Hematopoietic multipotent progenitor cell (in vitro differentiated cells): ENCODE measurements at places on chromosomes 12 and 14. TPM values are rescaled to one million over a fixed set of nuclear protein-coding genes. Genes with fewer than 3 reads are reported as not detected.

DNA sequence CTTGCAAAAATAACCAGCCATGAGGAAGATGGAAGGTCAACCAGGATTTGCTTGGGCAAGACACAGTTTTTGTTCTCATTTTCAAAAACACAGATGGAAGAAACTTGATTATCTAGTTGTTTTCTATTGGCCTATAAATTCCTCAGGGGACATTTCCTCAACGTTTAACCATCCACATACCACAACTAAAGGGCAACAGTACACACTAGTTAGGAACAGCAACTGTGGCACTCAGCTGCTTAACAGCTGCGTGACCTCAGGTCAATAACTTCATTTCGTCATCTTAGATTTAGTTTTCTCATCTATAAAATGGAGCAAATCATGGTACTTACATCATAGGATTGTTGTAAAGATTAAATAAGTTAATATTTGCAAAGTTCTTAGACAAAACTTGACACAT is 18.7 kb downstream of the SSTR1 start:
- no peak for DNase-seq

- peak; percentile 63 for DNase-seq
These were observed 28.8 kb downstream of the YEATS4 start for GRCh38 chr12:69388371-69388770.

- DNase-seq: no peak
These were observed 139.1 kb downstream of the TMTC1 start for GRCh38 chr12:29644536-29645162.

GRCh38 chr14:24130717-24131548 is 474 bp downstream of the FITM1 start:
- no peak for DNase-seq

DNA sequence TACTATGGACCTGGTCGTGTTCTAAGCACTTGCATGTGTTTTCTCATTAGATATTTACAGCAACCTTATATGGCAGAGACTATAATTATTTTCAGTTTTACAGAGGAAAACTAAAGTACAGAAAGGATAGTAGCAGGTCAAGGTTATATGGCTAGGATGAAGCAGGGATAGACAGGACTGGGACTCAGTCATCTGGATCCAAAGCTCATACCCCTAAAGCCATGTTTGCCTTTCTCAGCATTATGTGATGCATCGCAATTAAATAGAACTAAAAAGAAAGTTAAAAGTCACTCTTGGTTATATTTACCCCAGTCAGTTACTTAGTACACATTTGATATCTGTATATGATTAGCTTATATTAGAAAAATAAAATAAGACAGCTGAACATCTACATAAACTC is 13.3 kb downstream of the LIN7A start:
- DNase-seq: no peak

DNA sequence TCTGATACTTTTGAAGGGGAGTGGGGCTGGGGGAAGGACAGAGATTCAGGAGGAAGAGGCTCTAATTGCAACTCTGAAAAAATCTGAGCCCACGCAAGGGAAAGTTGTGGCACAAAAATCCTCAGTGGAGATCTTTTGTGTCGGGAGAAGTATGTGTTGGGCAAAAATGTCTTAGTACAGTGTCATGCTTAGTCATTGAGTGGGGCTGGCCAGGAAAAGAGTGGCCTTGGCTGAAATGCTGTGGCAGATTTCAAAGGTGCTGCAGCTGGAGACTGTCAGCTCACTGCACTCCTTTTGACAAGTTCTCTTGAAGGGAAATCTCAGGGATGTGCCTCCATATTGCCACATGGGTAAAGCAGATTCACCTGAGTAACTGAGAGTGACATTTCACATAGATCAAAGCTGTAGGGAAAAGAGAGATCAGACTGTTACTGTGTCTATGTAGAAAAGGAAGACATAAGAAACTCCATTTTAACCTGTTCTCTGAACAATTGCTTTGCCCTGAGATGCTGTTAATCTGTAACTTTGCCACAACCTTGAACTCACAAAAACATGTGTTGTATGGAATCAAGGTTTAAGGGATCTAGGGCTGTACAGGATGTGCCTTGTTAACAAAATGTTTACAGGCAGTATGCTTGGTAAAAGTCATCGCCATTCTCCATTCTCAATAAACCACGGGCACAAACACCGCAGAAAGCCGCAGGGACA is 36.0 kb upstream of the GLIPR1 start:
- DNase-seq: no peak

DNA sequence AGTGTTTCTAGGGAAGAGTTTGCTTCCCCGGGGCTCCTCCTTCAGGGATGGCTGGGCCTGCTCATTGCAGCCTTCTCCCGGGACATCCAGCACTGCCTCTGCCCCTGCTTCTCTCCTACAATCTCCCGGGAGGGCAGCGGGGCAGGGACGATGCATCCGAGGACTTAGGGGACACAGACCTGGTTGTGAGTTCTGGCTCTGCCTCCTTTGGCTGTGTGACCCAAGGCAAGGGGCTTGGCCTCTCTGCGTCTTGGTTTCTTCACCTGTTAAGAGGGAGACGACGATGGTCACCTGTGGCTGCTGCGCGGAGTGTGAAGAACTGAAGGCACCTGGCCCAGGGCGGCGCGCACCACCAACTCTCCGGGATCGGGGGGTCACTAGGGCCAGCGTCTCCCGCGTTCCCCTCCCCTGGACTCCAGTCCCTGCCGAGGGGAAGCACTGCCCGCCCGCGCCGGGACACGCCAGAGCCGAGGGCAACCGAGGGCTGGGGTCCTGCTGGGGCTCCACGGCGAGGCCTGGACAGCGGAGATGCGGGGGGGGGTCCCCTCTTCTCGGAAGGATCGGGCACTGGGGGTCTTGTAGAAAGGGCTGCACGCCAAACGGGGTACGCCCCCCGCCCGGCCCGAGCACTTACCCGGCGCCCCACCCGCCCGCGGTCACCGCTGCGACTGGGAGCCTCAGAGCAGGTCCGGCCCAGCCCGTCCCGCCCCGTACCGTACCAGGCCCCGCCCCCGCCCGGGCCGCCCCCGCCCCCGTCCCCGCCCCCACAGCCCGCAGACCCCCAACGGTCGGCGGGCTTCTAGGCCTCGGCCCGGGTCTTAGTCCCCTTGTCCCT is at the start of gene HVCN1:
TSS of gene HVCN1 (minus strand) at position 670 of the 835 bp plus-strand sequence. CDS start 5,870 bp downstream, outside the sequence.
- no peak for DNase-seq

- no peak for DNase-seq
These were observed 59.3 kb upstream of the CCDC91 start for GRCh38 chr12:28130625-28131598.

GRCh38 chr12:131836714-131837397 is 8.7 kb downstream of the MMP17 start:
- DNase-seq: no peak

GRCh38 chr14:50344116-50344775 is 32.1 kb downstream of the DMAC2L start:
- peak; percentile 46 for DNase-seq

GRCh38 chr12:26279091-26279490 is 83.7 kb downstream of the SSPN start:
- DNase-seq: no peak

- peak; percentile 45 for DNase-seq
These were observed 1.1 kb downstream of the DIP2B start for GRCh38 chr12:50505675-50506530.

The OAS1 gene
- 24.5 TPM for total RNA-seq

The CFL2 gene
- 10.2 TPM for total RNA-seq

The KRT73 gene
- 0.27 TPM for total RNA-seq
